Activated effector memory CD4-positive, alpha-beta T cell treated with Interleukin-2 at 50 U/mL for 16 hours (primary cell): ENCODE measurements at places on chromosomes 2 and 18.

- DNase-seq: no peak
These were observed 92.9 kb downstream of the ACKR3 start for GRCh38 chr2:236662231-236663185.

DNA sequence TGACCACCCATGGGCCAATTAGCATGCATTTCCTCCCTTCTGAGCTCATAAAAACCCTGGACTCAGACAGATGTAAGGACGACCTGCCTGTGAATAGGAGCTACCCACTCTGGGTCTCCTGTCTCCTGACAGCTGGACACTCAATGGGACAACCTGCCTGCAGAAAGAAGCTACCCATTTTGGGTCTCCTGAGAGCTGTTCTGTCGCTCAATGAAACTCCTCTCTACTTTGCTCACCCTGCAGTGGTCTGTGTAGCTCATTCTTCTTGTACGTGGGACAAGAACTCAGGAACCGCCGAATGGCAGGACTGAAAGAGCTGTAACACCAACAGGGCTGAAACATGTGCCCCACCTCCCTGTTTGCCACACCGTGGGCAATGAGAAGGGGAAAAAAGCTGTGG is 60.3 kb upstream of the DYNC1I2 start:
- no peak for DNase-seq

GRCh38 chr2:96143231-96143847 is 1.9 kb downstream of the DUSP2 start:
- DNase-seq: no peak

DNA sequence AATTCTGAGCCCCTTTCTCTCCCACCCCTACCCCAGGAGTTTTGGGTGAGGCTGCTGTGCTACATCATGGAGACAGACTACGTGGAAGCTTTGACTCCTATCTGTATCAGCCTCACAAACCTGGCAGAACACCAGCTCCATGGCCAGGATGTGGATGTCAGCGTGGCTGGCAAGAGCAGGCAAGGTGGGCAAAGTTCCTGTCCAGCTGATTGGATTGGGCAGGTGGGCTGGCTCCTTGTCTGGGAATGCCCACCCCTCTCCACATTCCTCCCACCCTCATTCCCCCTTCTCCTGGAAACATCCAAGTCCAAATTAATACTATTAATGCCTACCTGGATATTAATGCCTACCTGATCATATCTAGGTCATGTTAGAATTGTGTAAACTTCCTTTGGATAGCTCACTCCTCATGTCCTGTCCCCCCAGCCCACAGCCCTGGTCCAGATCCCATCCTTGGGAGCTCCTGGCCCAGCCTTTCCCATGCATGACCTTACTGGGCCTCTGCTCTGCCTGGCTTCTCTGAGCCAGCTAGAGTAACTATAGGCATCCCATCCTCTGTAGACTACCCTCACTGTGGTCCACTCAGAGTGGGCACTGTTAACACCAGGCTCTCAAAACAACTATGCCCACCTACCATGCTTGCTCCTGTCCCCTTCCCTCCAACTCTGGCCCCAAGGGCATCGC is 24.1 kb downstream of the MROH2A start:
- no peak for DNase-seq
